Activated T-cell treated with anti-CD3 and anti-CD28 coated beads, Interleukin-2, amount 50 U/mL, for 48 hours (primary cell): ENCODE measurements at places on chromosomes 2 and 18.

DNA sequence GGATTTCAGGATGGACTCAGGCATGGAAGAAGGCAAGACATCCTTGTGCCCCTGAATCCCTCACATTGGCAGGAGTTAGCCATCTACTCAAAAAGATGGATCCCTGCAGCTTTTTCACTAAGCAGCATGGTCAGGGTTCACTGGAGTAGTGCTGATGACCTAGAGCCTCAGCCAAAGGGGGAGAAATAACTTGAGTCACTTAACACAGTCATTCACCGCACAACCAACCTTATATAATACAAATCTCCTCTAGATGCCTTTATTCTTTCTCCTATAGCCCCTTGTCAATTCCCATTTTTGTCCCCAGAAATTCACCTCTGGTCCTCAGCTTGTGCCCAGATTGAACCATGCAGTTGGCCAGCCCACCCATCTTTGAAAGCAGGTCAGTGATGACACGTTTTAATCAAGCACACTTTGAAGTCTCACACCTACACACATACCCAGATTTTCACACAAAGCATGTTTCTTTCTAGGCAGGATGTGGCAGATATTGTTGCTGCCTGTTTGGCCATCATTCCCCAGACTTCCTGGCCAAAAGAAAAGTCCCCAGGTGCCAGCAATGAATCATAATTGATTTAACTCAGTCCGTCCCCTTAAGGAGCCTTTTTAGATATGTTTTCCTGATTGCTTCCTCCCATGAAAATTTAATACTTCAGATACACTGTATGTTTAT is 84.2 kb downstream of the LBH start:
- peak; percentile 44 for DNase-seq

DNA sequence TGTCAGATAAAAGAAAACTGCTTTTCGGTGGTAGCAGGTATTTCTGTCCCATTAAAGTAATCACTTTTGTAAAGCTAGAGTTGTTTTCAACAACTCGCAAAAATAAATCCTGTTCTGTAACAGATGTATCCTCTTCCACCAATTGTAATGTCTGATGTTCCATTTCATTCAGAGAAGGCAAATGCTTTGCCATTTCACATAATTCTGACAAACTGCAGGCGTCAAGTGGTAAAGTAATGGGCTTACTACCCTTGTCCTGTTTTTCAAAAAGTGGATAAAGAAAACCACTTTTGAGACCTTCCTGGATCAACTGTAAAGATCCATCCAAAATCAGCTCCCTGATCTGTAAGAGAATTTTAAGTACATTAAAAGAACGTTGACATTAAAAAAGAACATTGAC is 16.6 kb downstream of the METTL4 start:
- no peak for DNase-seq

GRCh38 chr2:74390606-74391005 is 10.5 kb upstream of the DCTN1 start:
- no peak for DNase-seq

DNA sequence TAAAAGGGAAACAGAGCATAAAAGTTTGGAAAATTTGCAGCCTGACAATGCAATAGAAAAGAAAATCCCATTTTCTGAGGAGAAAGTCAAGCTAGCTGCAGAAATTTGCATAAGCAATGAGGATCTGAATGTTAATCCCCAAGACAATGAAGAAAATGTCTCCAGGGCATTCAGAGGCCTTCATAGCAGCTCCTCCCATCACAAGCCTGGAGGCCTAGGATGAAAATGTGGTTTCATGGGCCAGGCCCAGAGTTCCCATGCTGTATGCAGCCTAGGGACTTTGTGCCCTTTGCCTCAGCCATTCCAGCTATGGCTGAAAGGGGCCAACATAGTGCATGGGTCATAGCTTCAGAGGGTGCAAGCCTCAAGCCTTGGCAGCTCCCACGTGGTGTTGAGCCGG is 10.3 kb upstream of the SCN1A start:
- DNase-seq: no peak

GRCh38 chr2:70710038-70710690 is 57.8 kb downstream of the ADD2 start:
- DNase-seq: no peak

GRCh38 chr2:223101340-223102039 is 49.5 kb downstream of the KCNE4 start:
- no peak for DNase-seq
